Mucosa of gallbladder (tissue), 1 donor: ENCODE measurements at places on chromosomes 6 and 20.
A peak's percentile ranks its signal among the peaks of the same experiment; 100 is the strongest.

GRCh38 chr20:62659488-62660239 is 17.4 kb downstream of the SLCO4A1 start:
- no peak for DNase-seq

DNA sequence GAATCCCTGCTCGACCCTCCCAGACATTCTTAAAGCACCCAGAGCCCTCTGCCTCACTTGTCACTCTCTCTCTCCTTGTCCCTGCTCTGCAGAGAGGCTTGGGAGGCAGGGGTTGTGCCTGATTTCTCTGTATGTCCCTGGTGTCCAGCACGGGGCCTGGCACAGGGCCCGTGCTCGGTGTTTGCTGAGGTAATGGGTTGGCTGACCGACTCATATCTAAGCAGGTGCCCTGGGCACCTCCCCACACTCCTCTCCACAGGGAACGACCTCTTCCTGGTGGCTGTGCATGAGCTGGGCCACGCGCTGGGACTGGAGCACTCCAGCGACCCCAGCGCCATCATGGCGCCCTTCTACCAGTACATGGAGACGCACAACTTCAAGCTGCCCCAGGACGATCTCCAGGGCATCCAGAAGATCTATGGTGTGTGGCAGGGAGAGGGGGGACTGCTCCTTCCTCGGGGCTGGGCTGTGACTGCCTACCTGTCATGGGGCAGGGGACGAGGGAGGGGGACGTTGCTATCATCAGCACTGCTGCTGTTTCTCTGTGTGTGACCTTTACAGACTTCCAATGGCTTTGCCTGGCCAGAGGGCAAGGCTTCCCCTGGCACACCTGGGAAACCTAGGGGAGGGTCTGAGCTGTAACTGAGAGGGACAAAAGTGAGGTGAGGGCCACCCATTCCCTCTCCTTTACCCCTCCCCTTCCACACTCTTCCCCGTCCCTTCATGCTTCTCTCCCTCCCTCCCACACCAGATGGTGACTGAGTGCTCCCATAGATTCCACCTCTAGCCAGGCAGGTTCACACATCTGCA is 14.2 kb downstream of the MMP24OS start:
- peak; percentile 67 for DNase-seq

- DNase-seq: no peak
Measured at GRCh38 chr6:15503346-15503680, 159.5 kb downstream of the DTNBP1 start.

DNA sequence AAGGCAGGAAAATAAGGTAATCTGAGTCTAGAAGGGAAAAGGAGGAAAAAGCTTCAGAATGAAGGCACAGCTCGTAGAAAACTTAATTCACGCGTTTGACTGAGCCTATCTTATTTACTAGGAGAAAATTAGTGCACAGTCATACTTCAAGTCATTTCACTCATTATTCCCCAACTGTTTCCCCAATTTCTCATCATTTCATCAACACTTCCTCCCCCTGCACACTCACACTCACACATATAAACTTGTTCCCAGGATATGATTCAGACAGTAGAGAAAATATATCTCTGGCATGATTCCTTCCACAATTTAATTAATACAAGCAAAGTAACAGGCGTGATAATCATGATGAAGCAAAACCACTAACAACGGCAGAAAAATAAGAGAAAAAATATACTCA is 94.5 kb upstream of the F13A1 start:
- no peak for DNase-seq

GRCh38 chr20:63125838-63126601 is 89.9 kb downstream of the YTHDF1 start:
- DNase-seq: no peak

GRCh38 chr20:44613575-44613974 is 31.2 kb downstream of the PKIG start:
- DNase-seq: no peak
